ENCODE measurements at places on chromosomes 3 and 15.

DNA sequence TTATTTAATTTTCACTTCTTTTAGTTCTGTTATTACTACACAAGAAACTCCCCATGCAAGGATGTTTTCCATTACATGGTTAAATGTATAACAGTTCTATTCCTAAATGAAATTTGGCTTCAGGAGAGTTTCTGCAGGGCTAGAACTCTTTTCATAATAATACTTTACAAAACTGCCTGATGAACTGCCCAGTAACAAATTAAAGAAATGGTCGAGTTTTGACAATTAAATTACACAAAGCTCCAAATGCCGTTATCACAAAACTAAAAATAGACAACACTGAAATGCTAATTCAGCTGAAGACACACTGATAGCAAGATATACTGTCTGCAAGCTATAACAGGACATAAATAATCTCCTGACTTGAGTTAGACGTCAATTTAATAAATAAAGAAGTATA, 435.2 kb upstream of the CCDC54 start:
- DNase-seq, result no peak

GRCh38 chr3:48157950-48158376, 30.3 kb downstream of the CDC25A start:
- no peak for DNase-seq

DNA sequence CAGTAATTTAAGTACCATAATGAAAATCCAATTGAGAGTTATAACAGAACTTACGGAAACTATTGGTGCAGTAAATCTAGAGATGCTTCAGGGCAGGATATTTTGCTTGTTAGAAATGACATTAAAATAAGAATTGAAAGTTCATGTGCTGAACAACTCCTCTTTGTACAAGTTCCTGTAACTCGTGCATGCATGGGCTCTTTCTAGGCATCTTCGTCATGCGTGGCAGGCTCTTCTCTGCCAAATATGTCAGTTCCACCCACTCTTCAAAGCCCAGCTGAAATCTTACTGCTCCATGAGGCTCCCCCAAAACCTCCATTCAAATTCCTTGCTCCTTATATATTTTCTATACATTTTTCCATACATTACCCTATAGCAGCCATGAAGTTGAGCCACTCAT, 48.7 kb downstream of the FBN1 start:
- DNase-seq, result no peak

- peak; percentile 72 for DNase-seq
These were observed 48.7 kb downstream of the BSN start for GRCh38 chr3:49602877-49603411.

- DNase-seq, result no peak
These were observed 83.6 kb upstream of the SPATA12 start for GRCh38 chr3:56976651-56977560.
